ENCODE measurements at places on chromosomes 4 and X.

GRCh38 chr4:106395582-106395981 is 27.0 kb upstream of the GIMD1 start:
- no peak for DNase-seq

DNA sequence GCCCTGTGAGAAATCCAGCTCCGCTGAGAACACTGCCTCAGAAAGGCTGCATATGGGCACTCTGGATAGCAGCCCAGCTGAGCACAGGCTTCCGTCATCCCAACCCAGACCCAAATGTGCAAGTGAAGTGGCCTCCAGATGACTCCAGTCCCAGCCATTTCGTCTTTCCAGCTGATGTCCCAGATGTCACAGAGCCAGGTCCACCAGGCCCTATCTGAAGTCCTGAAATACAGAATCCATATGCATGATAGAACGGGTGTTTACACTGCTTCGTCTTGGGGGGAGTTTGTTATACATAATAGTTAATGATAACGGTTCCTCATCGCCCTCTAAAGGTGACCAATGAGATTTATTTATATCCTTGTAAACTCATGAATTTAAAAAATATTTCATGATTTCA is 72.6 kb upstream of the TRIM2 start:
- DNase-seq = no peak

DNA sequence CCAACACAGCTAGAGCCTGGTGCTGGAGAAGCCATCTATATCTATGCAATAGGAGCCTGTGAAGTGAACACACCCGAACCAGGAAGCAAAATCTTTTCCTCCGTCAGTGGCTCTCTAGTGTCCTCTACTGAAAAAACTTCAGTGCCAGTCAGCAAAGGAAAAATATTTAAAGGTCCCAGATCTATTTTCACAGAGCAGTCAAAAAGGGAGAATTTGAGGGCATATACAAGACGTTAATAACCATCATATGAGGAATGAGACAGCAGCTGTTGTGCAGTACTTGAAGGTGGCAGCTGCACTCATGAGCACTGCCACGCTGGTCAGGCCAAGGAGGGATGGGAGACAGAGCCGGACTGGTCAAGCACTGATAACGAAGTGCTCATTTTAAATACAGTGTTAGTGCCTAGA is 14.4 kb downstream of the MCUB start:
- DNase-seq = no peak

DNA sequence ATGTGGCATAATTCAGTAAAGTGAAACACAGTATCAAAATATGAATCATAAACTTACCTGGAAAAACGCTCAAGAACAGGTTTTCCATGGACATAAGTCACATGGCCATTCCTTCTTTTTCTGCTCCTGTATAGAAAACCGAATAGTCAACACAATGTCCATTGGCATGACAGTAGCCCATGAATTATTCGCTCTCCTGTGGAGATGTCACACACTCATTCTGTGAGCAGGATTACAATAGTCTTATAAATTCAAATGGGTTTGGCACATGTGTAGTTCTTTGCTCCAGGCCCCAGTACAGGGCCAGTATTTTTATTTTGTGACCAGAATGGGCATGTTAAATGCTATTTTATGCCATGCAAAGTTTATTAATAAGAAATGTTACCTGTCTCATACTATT is 15.1 kb upstream of the CXCL13 start:
- DNase-seq = no peak

- DNase-seq = no peak
These were observed 65.3 kb downstream of the PDLIM5 start for GRCh38 chr4:94516999-94517398.

DNA sequence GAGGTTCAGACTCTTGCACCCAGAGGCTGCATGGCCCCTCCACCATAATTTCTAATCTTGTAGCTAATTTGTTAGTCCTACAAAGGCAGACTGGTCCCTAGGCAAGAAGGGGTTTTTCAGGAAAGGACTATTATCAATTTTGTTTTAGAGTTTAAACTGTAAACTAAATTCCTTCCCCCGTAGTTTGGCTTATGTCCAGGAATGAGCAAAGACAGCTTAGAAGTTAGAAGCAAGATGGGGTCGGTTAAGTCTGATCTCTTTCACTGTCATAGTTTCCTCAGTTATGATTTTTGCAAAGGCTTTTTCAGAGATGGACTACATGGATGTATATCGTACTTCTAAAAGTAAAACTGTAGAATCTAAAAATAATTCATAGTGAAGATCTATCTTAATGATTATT is 258.1 kb upstream of the IL1RAPL1 start:
- no peak for DNase-seq

- no peak for DNase-seq
These were observed 40.5 kb upstream of the NKX1-1 start for GRCh38 chr4:1446502-1447386.

GRCh38 chr4:152392079-152392478 is 143.8 kb downstream of the FBXW7 start:
- DNase-seq = no peak

- no peak for DNase-seq
These were observed 136.5 kb downstream of the PJA1 start for GRCh38 chrX:69028761-69029120.

DNA sequence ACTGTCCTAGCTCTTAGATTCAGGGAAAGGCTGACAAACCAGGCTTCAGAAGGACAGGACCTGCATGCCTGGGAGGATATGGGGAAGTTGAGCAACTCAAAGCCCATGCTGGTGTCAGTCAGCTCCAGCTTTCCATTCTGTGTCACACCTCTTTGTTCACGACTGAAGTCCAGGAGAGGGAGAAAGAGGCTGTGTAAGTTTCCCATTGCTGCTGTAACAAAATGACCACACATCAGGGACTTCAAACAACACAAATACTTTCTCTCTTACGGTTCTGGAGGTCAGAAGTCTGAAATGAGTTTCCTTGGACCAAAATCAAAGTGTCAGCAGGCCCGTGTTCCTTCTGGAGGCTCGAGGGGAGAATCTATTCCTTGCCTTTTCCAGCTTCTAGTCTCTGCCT is 50.6 kb upstream of the STX18 start:
- no peak for DNase-seq

GRCh38 chrX:21741869-21742701 is 15.8 kb downstream of the SMPX start:
- no peak for DNase-seq

DNA sequence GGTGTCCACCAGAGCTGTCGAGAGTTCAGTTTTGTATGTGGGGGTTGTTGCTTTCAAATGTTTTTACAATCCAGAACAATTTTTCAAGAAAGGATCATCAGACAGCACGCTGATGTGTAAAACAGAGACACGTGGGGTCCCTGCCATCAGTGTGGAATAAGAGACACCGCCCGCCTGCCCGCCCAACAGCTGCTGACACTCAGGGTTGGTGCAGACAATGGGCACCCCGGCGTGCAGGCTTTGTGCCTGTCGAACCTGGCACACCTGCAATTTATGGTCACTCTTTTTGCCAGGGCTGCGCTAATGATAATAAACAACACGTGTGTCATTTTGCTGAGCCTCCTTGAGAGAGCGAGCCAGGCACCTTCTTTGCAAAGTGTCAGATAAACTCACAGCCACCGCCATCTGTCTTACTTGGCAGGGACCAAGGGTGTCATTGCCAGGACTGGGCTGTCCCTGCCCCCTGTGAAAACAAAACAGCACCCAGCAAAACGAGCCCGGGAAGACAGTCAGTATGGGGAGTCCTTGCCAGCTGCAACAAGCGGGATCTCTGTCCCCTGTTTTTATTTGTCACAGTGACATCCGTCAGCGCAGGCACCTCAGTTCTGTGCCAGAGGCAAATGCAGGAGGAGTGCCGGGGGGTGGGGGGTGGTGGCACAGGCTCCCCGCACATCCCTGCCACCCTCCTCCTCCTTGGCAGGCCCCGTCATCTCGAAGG is 69.1 kb downstream of the PSAPL1 start:
- DNase-seq = no peak

DNA sequence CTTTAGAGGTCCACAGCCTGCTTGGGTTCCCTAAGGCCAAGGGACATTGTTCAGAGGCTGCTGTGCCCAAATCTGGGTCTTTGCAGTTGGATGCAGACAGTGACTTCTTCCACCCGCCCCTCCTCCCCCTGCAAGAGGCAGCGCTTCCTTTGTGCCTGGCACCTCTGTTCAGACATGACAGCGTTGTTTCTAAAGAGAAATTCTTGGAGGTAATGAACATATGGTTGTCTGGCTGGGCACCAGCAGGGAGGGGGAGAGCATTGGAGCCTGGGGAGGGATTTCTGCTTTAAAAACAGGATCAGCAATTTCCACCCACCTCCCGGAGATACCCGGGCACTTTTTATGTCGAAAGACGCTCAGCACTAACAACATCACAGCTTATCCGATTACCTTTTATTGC is 51.5 kb downstream of the PSAPL1 start:
- no peak for DNase-seq

- no peak for DNase-seq
These were observed 75.4 kb upstream of the C4orf50 start for GRCh38 chr4:6093671-6094070.

DNA sequence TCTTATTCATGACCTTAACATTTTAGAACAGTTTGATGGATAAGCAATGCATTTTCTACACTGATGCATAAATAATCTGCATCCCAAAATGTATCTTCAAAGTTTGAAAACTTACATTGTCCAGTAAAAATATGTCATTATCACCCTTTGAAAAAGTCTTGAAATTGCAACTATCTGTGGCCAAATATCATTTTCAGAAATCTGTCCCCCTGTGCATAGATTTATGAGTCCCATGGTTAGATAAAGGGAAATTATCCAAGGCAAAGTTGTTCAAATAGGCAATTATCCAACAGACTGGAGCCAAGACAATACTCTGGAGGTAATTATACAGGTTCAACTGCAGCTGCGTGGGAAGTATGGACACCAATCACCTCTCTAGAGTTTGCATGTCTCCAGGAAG is 182.5 kb upstream of the INTU start:
- DNase-seq = no peak

DNA sequence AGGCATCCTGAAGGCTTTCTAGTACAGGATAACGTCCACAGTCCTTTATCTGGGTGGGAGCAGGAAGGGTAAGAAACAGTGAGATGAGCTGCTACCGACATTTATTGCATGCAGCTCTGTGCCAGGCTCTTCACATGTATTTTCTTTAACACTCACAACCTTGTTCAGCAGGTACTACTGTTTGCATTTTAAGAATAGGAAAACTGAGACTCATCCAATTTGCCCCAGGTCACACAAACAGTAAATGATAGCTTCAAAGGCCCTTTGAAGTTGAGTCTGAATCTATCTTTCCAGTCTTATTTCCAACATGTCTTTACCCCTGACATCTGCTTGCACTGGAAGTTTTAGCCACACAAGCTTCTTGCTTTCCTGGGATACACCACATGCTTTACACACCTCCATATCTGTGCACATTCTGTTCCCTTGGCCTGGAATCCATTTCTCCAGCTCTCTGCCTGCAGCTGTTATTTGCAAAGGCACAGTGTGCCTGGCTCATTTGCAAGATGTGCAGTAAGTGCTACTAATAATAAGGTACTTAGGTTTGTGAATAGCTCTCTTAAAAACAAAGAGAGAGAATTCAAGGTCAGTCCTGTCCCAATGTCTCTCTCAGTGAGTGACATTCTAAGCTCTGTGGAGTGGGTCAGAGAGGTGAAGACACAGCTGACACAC is 61.2 kb downstream of the METTL14 start:
- DNase-seq = no peak

DNA sequence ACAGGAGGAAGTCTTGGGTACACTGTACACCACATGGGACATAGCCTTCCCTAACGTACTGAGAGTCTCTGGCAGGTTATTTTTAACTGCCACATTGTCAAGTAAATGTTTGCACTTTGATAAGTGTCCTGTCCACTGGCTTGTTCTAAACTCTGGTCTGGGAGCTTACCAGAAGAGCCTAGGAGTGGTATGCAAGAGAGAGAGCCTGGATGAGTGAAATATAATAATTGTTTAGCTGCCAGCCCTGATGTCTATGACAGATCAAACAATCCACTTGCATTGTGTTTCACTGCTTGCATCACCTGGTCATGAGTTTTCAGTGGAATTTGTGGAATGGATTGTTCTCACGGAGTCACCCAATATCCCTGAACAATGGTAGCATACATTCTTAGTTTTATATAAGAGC is 91.6 kb downstream of the SHROOM3 start:
- no peak for DNase-seq

GRCh38 chr4:186144198-186144945 is 39.9 kb downstream of the FAM149A start:
- no peak for DNase-seq

DNA sequence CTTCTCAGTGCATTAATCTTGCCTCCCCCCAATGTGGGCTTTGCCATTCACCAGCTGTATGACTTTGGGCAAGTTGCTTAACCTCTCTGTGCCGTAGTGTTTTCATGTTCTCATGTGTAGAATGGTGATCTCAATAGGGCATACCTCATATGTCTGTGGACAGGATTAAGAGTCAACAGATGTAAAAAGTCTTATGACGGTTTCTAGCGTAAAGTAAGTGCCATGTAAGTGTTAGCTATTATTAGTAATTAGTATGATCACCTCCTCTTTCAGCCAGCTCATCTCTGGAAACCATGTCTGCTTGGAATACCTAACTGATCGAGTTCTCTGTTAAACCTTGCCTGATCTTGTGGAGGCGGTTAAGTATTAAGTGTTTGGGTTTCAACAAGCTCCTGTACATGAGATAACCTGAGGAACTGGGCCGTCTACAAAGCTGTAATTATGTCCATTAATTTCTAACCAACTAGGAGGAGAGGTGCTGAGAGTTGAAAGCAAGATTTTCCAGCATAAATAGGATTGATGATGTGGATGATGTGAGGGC is 66.3 kb downstream of the TSC22D3 start:
- DNase-seq = no peak

DNA sequence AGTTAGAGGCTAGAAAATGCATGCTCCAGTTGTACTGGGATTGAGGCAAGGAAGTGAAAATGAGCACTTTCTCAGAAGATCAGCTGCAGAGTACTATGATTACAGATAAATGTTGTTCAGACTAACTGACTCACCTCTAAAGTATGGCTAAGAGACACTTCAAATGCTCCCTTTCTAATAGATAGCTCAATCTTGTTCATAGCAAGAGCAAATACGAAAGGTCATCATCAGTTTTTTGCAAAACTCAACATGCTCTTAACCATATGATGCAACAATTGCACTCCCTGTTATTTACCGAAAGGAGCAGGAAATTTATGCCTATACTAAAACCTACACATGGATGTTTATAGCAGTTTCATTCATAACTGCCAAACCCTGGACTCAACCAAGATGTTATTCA is 838.4 kb upstream of the INTU start:
- DNase-seq = no peak

DNA sequence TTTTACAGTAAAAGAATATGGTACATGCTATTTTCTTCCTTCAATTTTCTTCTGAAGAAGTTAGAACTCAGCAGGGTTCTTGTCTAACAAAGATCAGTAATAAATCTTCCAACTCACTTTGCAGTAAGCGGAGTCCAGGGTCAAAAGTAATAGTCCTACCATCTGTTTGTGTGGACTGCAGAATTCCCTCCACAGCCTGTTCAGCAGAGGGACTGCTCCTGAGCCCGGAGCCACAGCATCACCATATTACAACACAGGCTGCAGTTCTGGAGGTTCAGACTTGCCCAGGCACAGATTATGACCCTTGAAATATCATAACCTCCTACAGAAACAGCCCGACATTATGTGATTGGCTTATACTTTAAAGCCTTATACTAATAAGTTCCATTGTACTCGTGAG is 10.3 kb downstream of the FHDC1 start:
- no peak for DNase-seq

GRCh38 chr4:89373394-89373793 is 65.8 kb upstream of the GPRIN3 start:
- DNase-seq = no peak

GRCh38 chr4:94924566-94924965 is 166.8 kb downstream of the BMPR1B start:
- DNase-seq = no peak

All from activated CD8-positive, alpha-beta memory T cell treated with anti-CD3 and anti-CD28 coated beads for 48 hours (primary cell).